ENCODE measurements at places on chromosomes 4 and X. TPM values are rescaled to one million over a fixed set of nuclear protein-coding genes. Genes with fewer than 3 reads are reported as not detected.
A peak's percentile ranks its signal among the peaks of the same experiment; 100 is the strongest.

GRCh38 chrX:105837232-105837631 lies 14.9 kb downstream of the NRK start:
- DNase-seq: peak; percentile 50

DNA sequence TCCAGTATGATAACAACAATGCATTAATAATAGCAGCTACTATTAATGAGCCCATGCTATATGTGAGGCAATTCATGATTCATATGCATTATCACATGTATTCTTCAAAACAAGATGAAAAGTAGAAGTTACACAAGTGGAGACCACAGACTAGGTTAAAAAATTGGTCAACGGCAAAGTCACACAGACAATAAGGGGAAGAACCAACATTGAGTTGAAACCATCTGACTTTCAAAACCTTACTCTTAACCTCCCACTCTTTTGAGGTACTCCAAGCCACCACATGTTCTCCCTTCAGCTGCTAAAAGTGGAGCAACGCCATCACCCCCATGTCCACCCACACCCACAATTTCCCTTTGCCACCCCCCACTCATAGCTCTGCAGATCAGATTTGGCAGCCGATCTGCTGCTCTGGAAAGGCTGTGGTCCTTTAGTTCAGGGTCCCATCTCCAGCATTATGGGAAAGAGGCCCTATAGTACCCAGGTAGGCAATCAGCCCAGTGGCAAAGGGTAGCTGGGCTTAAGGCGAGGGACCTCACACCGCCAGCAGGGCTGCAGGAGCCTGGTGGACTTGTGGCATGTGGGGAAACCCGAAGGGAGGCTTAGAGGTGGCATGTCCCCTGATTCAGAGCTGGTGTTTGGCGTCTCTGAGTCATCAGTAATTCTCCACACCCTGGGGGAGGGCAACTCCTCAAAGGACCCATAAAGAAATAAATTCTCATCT lies 33.5 kb upstream of the CYBB start:
- no peak for DNase-seq

DNA sequence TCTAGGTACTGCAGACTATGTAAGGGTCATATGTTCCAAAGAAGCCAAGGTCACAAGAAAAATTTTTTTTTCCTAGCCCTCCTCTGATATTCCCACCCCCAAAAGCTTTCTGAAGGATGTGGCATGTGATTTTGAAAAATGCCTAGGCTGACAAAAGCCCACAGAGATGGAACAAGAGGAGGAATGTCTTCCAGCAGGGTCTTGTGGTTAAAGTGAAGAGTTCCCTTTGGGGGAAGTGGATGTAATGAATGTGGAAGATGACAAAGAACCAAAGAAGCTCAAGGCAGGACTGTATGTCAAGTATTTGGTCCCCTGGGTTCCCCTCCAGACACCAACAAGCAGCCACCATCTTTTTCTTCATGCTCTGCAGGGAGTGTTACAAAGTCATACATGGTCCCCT lies 268.8 kb downstream of the BCOR start:
- DNase-seq: no peak

The HHIP gene
- 0.48 TPM for total RNA-seq
